Colonic mucosa (tissue), 4 donors: ENCODE measurements at places on chromosomes 2 and 18. TPM values are rescaled to one million over a fixed set of nuclear protein-coding genes. Genes with fewer than 3 reads are reported as not detected.
A peak's percentile ranks its signal among the peaks of the same experiment; 100 is the strongest.

- no peak overlapping the region for H3K4me3 ChIP-seq
- H3K4me1 ChIP-seq, result no peaks in the 10 kb centered on the region
- H3K36me3 ChIP-seq, result no peaks in the 10 kb centered on the region
- no peaks in the 10 kb centered on the region for H3K27me3 ChIP-seq
These were observed 149.3 kb downstream of the GPD2 start for GRCh38 chr2:156585457-156585856.

Gene CYP1B1
- 3.5 TPM for total RNA-seq

Gene ZDBF2
- 1.7 TPM for total RNA-seq

DNA sequence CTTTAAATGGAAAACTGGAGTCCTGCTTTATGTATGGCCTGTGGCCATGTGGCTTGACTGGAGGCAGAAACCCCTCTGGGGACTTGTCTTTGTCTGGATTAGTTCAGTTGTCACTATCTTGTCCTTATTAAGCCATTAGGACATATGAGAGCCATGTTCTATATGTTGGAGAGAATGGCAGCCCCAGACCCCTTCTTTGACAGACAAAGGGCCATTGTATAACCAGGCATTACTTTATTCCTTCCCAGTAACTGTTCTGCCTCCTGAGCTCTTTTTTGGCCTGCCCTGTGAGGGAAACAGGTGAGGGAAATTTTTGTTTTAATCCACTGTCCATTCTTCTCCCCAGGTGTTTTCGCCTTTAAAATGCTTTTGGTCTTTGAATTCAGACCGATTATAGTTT, 43.3 kb downstream of the FSHR start:
- no peaks in the 10 kb centered on the region for H3K4me1 ChIP-seq
- no peak for DNase-seq

Gene TGIF1
- total RNA-seq, result 68.0 TPM

DNA sequence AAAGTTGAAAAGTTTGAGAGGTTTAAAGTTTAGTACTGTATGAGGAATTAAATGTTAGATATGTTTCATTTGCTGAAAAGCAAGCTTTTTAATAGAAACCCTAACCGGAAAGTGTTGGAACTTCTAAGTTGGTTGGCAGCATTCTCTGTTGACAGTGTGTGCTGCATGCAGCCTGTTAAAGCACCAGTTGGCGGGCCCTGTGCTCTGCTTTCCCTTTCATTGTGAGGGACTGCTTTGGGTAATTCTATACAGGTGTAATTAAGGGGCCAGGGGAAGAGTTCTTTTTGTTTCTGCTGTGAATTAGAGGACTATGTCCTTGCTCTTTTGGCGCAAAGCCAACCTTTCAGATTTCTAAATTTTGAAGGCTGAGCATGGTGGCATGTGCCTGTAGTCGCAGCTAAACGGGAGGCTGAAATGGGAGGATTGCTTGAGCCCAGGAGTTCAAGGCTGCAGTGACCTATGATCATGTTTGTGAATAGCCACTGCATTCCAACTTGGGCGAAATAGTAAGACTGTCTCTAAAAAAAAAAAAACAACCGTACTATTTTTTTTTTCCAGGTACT, 20.1 kb downstream of the PLEKHB2 start:
- H3K36me3 ChIP-seq, result no peaks in the 10 kb centered on the region
- no peaks in the 10 kb centered on the region for H3K4me1 ChIP-seq
- no peak overlapping the region for H3K4me3 ChIP-seq
- H3K27me3 ChIP-seq, result no peaks in the 10 kb centered on the region
- DNase-seq, result no peak

Gene NR4A2
- 2.6 TPM for total RNA-seq

- H3K4me1 ChIP-seq, result no peaks in the 10 kb centered on the region
- DNase-seq, result no peak
- no peak overlapping the region for H3K4me3 ChIP-seq
These were observed 52.1 kb downstream of the L3MBTL4 start for GRCh38 chr18:6362559-6363129.

- H3K27ac ChIP-seq, result no peak overlapping the region
- no peaks in the 10 kb centered on the region for H3K4me1 ChIP-seq
- no peaks in the 10 kb centered on the region for H3K36me3 ChIP-seq
- no peak overlapping the region for H3K4me3 ChIP-seq
These were observed 28.7 kb upstream of the MFSD6 start for GRCh38 chr2:190379249-190379964.

DNA sequence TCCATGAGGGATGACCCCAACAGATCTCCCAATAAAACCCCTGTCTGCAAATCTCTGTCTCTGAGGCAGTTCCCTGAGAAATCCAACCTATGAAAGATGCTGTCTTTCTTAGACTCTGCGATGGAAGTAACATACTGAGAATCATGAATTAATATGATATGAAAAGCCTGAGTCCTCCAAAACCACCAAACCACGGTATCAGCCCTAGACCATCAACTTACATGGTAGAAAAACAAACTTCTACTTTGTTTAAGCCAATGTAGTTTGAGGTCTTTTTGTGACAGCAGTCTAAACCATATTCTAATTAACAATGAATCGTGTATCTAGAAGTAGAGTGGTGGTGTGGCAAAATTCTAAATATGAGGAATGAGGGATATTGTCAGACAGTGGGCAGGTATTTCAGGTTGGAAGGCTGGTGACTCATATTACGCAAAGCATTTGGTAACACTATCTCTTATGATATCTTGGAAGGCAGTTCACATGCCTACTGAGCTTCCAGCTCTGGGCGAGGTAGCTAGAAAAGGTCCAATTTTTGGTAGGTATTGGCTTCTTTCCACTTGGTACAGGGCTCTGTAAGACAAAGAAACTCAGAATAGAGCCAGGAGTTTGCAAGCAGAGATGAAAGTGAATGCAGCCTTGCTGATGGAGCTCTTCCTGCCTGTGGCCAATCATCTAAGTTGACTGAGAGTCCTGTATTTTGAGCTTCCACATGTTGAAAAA, 215.8 kb downstream of the ZFP36L2 start:
- H3K27ac ChIP-seq, result no peak overlapping the region
- no peaks in the 10 kb centered on the region for H3K27me3 ChIP-seq
- no peaks in the 10 kb centered on the region for H3K36me3 ChIP-seq
- no peaks in the 10 kb centered on the region for H3K4me1 ChIP-seq
- peak; percentile 18 for DNase-seq
